ENCODE measurements at places on chromosomes 4 and X.
A peak's percentile ranks its signal among the peaks of the same experiment; 100 is the strongest.

GRCh38 chrX:20653070-20653469, 386.4 kb upstream of the RPS6KA3 start:
- DNase-seq = no peak

- DNase-seq = no peak
Measured at GRCh38 chr4:177099211-177099610, 210.5 kb upstream of the NEIL3 start.

GRCh38 chr4:86847571-86847970, 1.6 kb downstream of the SLC10A6 start:
- no peak for DNase-seq

- no peak for DNase-seq
Measured at GRCh38 chr4:183906739-183907651, 1.9 kb downstream of the STOX2 start.

GRCh38 chrX:36909676-36910030, 98.5 kb upstream of the FAM47C start:
- no peak for DNase-seq

DNA sequence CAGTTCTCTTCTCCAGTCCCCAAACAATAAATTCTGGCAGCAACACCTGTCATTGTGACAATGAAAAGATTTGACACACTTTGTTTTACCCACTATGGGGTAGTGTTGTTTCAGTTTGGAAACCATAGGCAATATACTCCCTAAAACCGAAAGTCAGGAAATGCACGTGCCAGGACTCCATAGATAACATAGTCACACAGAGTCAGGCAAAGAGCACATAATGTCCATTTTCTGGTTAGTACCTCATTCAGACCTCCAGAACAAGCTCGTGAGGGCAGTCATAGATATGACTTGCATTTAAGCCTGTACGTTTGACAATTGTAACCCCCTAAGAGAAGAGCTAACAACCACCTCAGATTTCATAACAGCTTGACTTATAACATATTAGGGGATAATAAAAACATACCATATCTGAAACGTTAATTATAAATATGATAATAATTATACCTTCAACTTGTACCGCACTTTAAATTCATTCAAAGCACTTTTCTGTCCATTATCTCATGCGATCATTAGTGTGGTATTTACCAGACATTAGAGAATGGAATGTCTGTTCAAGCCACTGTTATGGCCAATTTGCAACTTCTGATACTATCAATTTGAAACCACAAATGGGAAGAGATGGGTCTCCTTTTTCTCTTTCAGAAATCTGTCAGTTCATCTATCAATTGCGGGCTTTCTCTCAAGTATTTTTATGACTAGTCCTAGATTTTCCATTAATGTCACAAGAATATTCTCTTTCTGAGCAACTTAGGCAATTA, 147.4 kb downstream of the LDB2 start:
- DNase-seq = no peak

DNA sequence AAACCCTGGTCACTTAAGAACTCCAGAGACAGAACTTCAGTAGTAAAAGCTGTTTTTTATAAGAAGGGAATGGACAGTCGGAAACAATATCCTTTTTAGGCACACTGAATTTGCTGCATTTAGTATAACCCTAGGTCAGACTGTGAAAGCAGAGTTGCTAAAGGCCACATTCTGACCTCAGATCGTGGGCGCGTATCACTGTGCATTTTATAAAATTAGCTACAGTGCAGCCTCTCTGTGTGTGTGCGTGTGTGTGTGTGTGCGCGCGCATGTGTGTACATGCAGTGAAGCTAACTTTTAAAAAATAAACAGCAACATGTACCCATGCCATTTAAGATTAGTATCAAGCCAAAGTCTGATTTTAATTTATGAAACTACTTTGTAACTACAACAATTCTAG, 8.0 kb downstream of the ZNF827 start:
- DNase-seq = no peak

DNA sequence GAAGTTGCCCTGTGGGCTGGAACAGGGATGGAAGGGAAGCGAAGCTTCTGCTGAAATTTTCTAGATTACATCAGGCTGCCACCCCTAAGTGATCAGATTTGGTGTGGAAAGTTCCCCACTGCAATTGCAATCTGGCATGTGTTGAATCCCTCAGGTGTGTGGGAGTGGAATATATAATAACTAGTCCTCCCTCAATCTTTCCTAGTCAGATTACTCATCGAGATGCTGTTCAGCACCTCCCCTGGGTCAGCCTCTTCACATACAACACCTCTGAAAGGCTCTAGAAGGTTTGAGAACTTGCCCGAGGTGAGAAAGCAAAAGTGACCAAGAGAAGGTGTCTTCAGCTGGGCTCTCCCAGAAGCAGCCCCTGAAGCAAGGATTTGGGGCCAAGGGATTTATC, 336.8 kb downstream of the BCOR start:
- no peak for DNase-seq

DNA sequence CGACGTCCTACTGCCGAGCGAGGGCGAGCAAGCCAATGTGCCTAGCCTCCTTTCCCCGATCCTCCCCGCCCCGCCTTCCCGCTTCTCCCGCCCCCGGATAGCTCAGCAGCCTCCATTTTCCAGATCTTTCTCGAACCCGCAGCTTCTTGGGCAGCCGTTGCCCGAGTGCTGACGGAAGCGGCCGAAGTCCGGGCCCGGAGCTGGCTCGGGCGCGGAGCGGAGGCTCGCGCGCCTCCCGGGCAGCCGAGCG, 172 bp upstream of the HSPA4L start:
- DNase-seq = no peak

GRCh38 chr4:138887741-138888140, 127.8 kb upstream of the NOCT start:
- DNase-seq = no peak

GRCh38 chr4:177638871-177639270, 196.6 kb upstream of the AGA start:
- no peak for DNase-seq

- DNase-seq = no peak
Measured at GRCh38 chr4:74206088-74206825, 48.3 kb downstream of the MTHFD2L start.

- DNase-seq = no peak
Measured at GRCh38 chr4:72243641-72244040, 211.8 kb downstream of the NPFFR2 start.

GRCh38 chrX:57596516-57596915, 4.7 kb downstream of the ZXDB start:
- no peak for DNase-seq

- DNase-seq = no peak
Measured at GRCh38 chr4:152719291-152719690, 39.5 kb upstream of the TMEM154 start.

GRCh38 chr4:98749206-98749605, 90.8 kb upstream of the TSPAN5 start:
- DNase-seq = no peak

GRCh38 chr4:139978692-139979091, 175.3 kb downstream of the MAML3 start:
- no peak for DNase-seq

DNA sequence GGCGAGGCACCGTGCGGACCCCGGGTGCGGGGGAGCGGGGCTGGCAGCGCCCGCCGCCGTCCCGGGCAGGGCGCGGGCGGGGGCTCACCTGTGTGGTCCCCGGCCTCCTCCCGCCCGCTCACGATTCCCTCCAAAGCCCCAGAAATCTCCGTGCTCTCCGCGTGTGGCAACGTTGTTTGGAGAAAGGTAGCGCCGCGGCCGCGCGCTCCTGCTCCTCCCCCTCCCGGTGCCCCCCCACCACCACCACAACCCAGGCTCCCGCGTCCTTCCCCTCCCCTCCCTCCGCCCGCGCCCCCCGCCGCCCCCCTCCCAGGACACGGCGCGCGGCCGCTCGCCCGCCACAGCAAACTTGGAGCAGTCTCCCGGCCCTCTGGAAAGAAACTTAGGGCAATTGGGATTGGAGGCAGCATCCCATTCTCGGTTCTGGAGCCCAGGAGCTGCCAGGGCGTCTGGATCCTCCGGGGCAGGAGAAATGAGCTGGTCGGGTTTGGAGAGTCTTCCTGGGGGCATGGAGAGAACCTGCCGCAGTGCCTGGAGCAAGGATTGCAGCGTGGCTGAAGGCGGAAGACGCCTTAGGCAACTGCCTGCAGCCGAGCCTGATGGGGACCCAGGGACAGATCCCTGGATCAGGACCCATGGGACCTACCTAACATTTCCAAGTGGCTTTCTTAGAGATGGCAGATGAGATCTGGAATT, 855 bp downstream of the KLF3 start:
- DNase-seq = peak; percentile 60

DNA sequence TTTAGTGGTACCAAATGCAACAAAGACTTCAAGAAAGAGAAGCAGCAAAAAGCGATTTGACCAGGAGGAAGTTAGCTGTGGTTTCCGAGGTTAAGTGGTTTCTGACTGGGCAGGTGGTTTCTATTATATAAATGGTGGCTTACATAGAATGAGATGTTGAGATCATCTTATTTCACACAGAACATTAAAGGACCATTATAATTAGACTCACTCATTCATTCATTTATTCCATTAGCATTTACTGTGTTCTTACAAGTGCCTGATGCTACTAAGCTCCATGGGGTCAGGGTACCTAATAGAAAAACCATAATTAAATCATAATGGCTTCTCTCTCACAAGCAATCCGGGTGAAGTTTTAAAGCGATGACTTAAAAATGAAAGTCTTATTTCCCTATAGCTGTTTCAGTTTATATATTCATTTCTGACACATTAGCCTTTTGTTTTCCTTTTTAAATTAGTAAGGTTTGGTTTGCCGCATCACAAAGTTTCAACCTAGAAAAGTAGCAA, 10.6 kb downstream of the TSPAN6 start:
- DNase-seq = no peak

GRCh38 chrX:47489507-47490275, 6.7 kb upstream of the ZNF41 start:
- DNase-seq = no peak

DNA sequence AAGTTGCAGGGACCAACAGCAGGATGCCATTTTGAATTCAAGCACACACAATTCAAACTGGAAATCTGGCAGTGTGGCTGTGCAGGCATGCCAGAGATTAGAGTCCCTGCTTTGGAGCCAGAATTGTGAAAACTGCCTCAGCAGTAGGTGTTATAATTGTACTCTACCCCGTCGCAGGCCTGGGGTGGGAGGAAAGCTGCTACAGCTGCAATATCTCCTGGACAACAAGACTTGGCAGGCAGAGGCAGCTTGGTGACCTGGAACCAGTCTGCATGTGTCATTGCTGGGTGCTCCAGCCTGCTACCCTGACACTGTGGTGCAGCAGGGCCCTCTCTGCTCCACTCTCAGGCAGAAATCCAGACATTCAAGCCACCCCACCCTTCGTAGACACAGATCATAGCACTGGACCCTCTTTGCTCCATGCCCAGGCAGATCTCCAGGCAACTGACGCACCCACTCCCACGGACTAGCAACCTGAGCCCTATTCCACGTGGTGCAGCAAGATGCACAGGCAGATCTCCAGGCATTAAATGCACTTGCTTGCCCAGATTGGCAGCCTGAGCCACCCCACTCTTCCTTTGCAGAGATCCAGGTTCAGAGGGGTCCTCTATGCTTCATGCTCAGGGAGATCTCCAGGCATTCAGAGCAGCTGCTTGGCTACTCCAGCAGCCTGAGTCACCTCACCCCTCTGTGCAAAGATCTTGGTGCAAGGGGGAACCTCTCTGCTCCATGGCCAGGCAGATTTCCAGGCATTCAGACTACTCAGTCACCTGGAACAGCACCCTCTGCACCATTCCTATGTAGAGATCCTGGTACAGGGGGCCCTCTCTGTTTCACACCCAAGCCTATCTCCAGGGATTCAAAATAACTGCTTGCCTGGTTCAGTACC, 140.5 kb downstream of the LRBA start:
- DNase-seq = no peak

- no peak for DNase-seq
Measured at GRCh38 chr4:55758066-55758465, 61.5 kb upstream of the EXOC1L start.

DNA sequence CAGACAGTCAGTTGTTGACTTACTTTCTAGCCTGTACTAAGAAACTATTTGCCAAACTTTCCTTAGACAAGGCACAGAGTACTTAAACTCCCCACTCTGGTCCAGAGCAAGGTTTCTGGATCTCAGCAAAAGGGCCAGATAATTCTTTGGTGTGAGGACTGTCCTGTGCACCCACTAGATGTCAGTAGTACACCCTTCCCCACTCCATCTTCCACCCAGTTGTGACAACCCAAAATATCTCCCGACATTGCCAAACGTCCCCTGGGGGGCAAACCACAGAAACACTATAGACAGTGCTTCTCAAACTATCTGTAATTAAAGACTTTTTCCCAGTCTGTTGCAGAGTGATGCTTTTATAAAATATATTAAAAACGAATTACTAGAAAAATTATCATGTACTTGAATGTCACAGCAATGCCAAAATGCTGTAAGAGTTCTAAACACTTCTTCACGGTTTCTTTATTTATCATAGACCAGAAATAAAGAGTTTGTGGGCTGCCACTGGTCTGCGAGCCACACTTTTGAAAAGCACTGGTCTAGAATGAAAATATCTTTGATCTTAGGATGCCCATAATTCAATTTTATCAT, 203.5 kb downstream of the PRDM5 start:
- DNase-seq = no peak

DNA sequence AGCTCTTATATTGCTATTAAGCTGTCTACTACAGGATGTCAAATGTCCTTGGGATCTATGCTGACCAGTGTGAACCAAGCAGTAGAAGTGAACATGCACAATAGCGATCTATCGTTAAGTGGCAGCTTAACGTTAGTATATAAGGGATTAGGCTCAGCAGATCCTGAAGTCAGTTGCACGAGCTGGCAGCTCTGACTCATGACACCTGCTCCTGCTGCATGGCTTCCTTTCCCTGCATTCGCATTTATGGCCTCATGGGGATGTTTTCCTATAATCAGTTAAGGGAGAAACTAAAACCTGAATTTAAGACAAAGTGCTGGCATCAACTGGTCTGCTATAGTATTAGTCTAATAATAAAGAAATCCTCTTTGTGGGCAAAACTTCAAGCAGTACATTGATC, 12.7 kb upstream of the MCUB start:
- no peak for DNase-seq

DNA sequence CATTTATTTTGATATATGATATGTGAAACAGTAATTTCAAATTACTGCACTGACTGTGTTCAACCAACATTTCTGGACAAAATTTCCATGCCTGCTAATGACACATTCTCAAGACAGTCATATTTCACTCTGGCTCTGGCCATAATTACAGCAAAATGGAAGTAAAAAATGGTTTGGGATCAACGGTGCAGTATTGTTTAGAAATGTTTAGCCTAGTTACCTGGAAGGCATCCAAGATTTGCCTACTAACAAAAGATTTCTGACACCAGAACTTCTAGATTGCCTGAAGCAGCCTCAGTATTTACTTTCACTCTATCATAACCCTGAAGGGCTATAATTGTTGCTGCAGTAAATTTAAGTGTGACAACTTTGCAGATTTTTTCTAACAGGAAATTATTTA, 416.3 kb downstream of the PCDH10 start:
- no peak for DNase-seq

GRCh38 chr4:78788007-78788889, 12.1 kb downstream of the BMP2K start:
- no peak for DNase-seq

DNA sequence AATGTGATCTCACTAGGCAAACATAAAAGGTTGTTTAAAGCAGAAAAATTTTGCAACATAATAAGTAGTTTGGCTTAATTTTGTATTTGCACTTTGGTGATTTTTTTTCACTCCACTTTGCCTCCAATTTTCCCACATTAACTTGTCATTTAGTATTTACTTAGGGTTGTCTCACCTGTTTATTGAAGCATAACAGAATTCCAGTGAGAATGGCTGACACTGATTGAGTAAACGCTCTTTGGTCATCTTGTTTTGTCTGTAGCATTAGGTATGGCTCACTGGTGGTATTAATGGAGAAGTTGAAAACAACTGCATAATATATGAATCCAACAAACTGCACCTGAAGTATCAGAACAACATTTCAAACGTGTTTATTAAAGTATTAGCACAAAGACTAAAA, 799.5 kb upstream of the ADGRL3 start:
- DNase-seq = no peak

Data from CD4-positive, alpha-beta T cell (primary cell).